ENCODE measurements at places on chromosomes 16 and 17. TPM values are rescaled to one million over a fixed set of nuclear protein-coding genes. Genes with fewer than 3 reads are reported as not detected.

Gene PRR14
- total RNA-seq: 8.4 TPM

DNA sequence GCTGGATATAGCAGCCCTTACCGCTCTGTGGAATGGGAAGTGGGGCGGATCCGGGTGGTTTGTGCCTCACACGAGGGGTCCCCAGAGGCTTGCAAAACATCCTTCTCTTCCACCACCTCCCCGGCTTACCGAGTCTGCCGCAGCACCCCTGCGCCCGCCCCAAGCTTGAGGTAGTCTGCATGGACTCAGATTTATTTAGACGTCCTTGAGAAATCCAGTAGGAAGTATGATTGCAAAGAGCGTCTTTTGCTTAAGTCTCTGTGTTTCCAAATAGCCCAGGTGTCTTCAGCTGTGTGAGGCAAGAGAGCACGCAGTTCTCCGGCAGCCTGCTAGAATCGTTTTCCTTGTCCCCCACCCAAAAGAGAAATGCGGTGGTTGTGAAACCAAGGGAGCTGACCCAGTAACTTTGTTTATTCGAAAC lies 2.4 kb downstream of the KIAA0513 start:
- DNase-seq: no peak

DNA sequence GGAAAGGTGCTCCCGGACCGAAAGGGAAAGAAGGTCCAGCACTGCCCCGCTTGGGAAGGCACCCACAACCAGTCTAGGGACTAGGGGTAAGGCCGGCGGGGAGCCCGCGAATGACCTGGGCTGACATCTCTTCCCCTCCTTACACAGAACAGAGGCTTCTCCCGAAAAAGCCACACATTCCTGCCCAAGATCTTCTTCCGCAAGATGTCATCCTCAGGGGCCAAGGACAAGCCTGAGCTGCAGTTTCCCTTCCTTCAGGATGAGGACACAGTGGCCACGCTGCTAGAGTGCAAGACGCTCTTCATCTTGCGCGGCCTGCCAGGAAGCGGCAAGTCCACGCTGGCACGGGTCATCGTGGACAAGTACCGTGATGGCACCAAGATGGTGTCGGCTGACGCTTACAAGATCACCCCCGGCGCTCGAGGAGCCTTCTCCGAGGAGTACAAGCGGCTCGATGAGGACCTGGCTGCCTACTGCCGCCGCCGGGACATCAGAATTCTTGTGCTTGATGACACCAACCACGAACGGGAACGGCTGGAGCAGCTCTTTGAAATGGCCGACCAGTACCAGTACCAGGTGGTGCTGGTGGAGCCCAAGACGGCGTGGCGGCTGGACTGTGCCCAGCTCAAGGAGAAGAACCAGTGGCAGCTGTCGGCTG lies 1.5 kb downstream of the CNP start:
- DNase-seq: no peak

DNA sequence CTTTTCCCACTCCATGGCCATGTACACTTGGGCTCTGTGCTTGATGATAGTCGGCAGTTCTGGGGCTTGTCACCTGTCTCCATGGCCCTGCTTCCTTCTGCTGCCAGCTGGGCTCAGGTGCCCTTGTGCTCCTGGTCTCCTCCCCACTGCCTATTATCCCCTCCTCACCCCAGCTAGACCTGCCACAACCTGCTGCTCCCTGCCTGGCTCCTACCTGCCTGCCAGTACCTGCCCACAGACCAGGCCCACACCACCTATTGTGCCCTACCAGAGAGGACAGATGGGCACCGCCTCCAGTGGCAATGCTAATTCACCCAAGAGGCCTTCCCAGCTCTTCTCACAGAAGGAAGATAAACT lies 538 bp upstream of the RAPGEFL1 start:
- no peak for DNase-seq

Gene CD300E
- 1.2 TPM for total RNA-seq

GRCh38 chr17:20938988-20939615 lies 103.7 kb downstream of the USP22 start:
- no peak for DNase-seq

DNA sequence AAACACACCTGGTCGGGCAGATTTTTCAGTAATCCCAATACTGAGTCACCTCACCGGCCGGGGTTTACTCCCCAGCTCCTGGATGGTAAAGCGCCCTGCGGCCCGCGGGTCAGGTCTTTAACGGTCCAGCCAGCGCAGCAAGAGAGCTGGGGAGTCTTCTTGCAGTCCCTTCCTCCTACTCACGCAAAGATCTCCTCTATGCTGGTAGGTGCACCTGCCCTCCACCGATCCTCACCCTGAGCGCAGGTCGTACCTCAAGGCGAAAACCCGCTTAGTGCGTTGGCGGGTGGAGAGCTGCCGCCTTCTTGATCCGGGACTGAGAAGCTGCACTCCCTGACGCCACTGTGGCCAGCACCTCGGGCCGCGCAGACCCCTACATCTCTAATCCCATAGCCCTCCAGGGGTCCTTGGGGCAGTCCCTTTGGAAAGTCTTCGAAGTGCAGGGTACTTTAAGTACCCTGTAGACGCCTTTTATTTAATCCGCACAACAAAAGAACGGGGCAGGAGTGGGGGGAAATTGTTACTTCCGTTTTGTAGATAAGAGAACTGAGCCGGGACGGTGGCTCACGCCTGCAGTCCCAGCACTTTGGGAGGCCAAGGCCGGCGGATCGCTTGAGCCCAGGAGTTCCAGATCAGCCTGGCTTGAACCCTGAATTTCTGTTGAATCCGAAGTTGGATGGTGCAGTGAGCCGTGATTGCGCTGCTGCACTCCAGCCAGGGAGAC lies 10.4 kb upstream of the HOXB13 start:
- no peak for DNase-seq

DNA sequence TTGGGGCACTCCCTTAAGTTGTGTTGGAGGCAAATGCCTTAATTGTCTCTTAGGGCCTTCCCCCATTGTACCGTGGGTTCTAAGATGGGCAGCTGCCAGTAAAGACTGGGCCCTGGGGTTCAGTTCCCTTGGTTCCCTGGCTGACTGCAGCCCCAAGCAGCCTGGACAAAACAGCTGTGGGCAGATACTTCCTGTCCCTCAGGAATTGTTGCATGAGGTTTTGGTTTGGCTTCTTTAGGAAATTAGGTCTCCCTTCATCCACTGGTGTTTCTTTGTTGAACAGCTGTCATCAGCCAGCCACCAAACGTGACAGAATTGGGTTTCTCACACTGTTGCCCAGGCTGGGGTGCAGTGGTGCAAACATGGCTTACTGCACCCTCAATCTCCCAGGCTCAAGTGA lies 42.0 kb upstream of the ETV4 start:
- no peak for DNase-seq

GRCh38 chr17:60798576-60798975 lies 120.9 kb downstream of the BCAS3 start:
- DNase-seq: no peak

Gene TBX4
- 0.69 TPM for total RNA-seq

Data from skin of body (tissue), 3 donors.